D721Med (cell line): ENCODE measurements at places on chromosomes 4 and X.

- DNase-seq = no peak
Observed at GRCh38 chr4:81663368-81663767, 191.7 kb upstream of the RASGEF1B start.

GRCh38 chr4:153780221-153780620, 8.7 kb downstream of the SFRP2 start:
- DNase-seq = no peak

DNA sequence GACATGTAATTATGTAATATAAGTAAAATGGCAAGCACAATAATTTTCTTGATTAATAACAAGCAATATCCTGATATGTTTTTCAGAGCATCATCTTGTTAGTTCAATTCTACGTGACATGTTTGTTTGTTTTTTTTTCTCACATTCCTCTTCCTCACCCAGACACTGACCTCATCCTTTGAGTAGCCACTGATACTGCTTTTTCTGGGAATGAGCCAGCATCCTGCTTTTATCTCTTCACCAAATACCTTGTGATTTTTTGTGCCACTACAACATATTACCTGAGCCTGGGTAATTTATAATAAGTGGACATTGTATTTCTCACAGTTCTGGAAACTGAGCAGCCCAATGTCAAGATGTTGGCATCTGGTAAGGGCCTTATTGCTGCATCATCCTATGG, 484.0 kb downstream of the NAF1 start:
- no peak for DNase-seq

- no peak for DNase-seq
Observed at GRCh38 chr4:151144329-151145072, 45.1 kb downstream of the RPS3A start.

GRCh38 chr4:99856166-99856565, 38.1 kb downstream of the LAMTOR3 start:
- DNase-seq = no peak

DNA sequence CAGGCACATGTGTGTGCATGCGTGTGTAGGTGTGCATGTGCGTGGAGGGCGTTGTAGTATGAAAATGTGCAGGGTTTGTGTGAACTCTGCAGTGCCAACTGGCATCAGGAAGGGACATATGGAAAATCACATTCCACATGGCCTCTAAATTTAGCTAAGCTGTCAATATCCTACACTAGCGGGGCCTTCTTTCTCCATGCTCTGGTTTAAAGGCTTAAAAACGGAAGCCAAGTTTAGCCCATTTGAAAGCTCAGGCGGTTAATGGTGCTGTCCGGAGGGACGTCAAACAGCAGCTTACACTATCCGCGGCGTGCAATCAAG, 144.1 kb upstream of the NOCT start:
- no peak for DNase-seq

GRCh38 chrX:18886005-18886343, 97.9 kb downstream of the PHKA2 start:
- no peak for DNase-seq
